Mesothelial cell of epicardium (in vitro differentiated cells): ENCODE measurements at places on chromosomes 1 and 21.

DNA sequence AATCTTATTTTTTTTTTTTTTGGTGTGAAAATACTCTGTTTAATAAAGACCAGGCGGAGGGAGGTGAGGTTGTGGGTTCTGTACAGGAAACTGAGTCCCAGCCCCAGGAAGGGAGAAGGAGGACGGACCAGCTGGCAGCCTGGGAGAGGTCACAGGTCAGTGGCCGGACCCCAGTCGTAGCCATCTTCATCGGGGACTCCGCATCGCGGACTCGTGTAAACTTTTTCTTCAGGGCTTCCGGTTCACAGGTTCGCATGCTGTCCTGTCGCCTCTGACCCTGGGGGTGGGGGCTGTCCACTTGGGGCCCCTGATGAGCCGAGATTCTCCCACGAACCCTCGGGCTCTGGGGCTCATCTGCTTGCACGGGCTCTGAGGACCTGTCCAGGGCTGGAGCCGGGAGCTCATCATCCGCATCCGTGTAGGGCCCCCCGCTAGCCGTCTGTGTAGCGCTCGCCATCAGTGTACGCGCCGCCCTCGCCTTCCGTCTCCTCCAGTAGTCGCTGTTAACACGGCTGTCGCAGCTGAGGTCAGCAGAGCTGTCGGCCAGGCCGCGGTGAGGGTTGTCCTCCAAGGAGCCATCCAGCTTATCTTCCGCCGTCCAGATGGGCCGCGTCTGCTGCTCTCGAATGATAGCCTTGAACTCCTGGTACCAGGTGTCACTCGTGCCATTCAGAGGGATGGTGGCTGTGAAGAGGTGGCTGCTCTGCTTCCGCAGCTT, 975.7 kb upstream of the PRMT6 start:
- no peak for DNase-seq

DNA sequence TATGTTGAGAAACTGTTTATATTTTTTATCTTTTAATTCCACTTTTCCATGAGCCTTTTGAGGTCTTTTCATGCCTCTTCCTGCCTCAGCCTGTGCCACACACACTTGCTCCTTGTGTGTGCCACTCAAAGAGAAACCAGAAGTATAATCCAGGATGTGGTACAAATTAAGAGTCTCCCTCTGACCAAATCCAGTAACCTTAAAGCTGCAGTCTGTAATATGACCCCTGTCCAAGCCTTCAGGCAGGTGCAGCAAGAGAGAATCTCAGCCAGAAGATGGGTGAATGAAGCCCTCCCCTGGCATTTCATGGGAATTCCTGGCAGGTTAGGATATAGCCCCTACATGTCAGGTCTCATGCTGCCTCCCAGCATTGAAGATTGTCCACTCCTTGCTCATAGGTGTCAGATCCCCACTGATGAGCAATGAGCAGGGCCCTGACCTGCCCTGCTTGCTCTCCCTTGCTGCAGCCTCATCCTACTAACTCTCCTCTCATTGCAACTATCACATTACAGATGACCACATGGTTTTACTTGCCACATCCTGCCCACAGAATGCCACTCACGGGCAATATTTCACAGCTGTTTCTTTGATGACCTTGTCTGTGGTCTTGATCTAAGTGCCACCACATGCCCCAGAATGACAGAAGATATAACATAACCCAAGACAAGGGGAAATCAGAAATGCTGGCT, 169.3 kb downstream of the SEC16B start:
- DNase-seq: no peak

- DNase-seq: no peak
Observed at GRCh38 chr1:173884701-173885100, 16.5 kb downstream of the ZBTB37 start.

- no peak for DNase-seq
Observed at GRCh38 chr1:111234258-111234657, 6.7 kb downstream of the CHI3L2 start.

GRCh38 chr1:23600283-23600682, 41.0 kb upstream of the ID3 start:
- DNase-seq: no peak

- no peak for DNase-seq
Observed at GRCh38 chr1:72140222-72140621, 142.1 kb downstream of the NEGR1 start.

- no peak for DNase-seq
Observed at GRCh38 chr1:206908038-206908437, 10.8 kb downstream of the IL24 start.

DNA sequence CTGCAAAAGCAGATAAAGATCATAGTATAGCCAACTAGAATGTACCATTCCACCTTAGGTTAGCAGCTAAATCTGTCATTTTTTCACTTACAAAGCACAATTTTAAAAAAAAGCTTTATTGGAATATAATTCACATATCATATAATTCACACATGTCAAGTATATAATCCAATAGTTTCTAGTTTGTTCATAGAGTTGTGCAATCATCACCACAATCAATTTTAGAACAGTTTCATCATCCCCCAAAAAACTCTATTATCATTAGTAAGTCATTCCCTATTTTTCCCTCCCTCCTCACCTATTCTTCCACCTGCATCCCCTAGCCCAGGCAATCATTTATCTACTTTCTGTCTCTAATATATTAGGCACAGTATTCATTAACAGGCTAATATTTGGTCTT, 32.0 kb upstream of the INSL5 start:
- no peak for DNase-seq

DNA sequence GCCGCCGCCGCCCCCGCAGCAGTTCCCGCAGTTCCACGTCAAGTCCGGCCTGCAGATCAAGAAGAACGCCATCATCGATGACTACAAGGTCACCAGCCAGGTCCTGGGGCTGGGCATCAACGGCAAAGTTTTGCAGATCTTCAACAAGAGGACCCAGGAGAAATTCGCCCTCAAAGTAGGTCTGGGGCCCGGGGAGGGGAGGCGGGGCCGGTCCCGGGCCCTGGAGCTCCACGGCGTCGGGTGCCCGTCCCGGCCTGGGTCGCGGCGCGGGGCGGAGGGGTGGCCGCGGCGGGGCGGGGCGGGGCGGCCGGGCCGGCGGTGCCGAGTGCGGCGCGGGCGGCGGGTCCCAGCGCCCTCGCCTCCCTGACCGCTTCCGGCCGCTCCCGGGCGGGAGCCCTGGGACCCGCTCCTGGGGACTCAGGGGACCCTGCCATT, 646 bp downstream of the MAPKAPK2 start:
- peak; percentile 48 for DNase-seq

- no peak for DNase-seq
Observed at GRCh38 chr1:16267690-16268180, 30.8 kb upstream of the CPLANE2 start.

GRCh38 chr1:165117482-165117881, 239.0 kb downstream of the LMX1A start:
- DNase-seq: no peak

DNA sequence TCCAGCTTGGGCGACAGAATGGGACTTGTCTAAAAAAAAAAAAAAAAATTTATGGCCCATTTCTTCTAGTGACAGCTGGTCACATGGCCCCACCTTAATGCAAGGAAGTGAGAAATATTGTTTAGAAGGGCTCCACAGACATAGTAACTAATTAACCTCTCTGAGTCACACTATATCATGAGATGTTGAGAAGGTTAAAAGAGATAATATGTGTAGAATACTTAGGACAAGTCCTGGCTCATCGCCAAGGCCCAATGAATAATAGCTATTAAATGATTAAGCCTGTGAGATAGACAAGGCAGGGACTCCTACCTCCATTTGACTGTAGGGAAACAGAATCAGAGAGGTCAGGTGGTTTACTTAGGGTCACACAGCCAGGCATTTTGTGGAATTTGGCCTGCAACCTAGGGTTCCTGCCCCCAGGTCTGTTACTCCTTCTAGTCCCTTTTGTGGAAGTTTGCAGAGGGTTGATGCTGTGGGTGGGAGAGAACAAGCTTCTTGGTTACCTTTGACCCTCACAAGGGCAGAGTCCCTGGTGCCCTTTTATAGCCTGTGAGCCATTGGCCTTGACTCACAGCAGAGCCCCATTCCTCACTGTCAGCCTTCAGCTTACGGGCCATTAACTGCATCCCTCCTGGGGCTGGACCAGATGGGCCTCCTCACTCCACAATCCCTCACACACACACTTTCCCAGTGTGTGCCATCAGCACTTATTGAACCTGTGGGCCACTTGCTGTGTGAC, 48.5 kb downstream of the OPRD1 start:
- DNase-seq: no peak

GRCh38 chr1:82421782-82422181, 621.0 kb downstream of the ADGRL2 start:
- no peak for DNase-seq

DNA sequence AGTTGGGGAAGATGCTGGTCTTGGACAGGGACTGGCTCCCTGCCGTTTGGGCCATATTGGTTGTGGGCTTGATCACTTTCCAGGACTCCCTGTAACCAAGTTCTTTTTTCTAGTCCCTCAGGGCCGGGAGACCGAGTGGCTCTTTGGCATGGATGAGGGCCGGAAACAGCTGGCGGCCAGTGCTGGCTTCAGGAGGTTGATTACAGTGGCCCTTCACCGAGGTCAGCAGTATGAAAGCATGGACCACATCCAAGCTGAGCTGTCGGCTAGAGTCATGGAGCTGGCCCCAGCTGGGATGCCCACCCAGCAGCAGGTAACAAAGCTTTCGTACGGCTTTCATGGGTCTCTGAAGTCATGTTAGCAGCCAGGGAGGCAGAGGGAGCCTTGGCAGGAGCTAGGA, 4.3 kb downstream of the METTL13 start:
- no peak for DNase-seq

DNA sequence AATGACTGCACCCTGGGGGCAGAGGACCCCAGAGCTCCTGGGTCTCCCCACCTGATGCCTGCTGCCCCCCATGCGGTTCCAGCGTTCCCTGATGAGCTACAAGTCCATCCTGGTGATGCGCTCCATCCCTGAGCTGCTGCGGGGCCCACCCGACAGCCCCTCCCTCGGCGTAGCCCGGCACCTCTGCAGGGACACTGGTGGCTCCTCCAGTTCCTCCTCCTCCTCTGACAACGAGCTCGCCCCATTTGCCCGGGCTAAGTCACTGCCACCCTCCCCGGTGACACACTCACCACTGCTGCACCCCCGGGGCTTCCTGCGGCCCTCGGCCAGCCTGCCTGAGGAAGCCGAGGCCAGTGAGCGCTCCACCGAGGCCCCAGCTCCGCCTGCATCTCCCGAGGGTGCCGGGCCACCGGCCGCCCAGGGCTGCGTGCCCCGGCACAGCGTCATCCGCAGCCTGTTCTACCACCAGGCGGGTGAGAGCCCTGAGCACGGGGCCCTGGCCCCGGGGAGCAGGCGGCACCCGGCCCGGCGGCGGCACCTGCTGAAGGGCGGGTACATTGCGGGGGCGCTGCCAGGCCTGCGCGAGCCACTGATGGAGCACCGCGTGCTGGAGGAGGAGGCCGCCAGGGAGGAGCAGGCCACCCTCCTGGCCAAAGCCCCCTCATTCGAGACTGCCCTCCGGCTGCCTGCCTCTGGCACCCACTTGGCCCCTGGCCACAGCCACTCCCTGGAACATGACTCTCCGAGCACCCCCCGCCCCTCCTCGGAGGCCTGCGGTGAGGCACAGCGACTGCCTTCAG, 35.5 kb downstream of the TRIM11 start:
- DNase-seq: peak; percentile 19

- DNase-seq: no peak
Observed at GRCh38 chr21:24372506-24372905, 1234.8 kb downstream of the MRPL39 start.

GRCh38 chr1:6507461-6507911, 16.0 kb upstream of the PLEKHG5 start:
- DNase-seq: no peak

DNA sequence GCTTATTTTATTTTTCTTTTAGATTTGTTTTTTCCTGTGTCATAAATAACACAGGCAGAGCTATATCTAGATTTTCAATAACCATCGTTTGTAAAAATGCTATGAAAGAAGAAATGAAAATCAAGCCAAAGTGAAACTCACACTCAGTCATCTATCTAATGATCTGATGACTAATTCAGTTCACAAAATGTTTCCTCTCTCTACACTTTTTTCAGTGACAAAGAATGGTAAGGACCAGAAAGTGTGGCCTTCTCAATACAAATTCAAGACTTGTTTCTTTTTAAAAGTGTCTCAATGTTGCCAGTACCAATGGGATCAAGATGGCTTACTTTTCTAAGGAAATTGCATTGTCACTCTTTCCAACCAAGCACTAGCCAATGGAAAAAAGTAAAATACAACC, 282.8 kb upstream of the PKN2 start:
- no peak for DNase-seq

GRCh38 chr1:212760126-212760823, 31.3 kb downstream of the NSL1 start:
- DNase-seq: no peak

GRCh38 chr1:30853350-30853749, 55.2 kb downstream of the SDC3 start:
- DNase-seq: no peak

DNA sequence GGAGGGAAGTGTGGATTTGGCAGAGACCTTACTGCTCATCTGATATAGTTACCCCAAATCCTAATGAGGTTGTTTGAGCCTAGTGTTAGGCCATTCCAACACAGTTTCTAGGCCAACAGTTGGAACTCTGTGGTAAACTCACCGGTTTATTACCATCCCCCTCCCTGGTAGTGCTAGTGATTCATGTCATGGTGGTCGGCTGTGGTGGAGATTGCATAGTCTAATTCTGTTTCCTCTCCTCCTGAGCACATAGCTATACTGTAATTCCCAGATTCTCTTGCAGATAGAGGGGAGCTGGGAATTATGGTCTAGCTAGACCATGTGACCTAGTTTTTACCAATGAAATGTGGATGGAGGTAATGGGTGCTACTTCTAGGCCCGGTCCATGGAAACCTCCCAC, 123.7 kb upstream of the KIF26B start:
- no peak for DNase-seq

DNA sequence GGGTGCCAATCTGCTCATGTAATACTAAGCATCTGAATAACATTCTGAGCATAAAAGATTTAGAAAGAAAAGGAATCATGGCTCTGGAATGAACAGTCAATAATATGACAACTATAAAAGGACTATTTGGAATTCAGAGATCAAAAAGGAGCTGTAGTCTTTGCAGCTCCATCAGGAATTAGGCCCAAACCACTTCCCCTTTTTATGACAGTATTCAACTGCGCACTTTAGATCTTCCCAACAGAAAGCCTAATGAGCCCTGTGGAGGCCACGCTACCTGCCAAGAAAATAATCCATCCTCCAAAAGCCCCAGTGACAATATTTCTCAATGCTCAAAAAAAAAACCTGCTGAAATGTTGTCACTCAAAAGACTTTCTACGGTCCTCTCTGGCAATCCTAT, 163.2 kb downstream of the SNX7 start:
- DNase-seq: no peak

GRCh38 chr1:178470411-178470960, 26.3 kb downstream of the CLEC20A start:
- no peak for DNase-seq
